ENCODE measurements at places on chromosomes 3 and 15. TPM values are rescaled to one million over a fixed set of nuclear protein-coding genes. Genes with fewer than 3 reads are reported as not detected.

The TERC gene
- total RNA-seq, result 10.9 TPM

The CLEC3B gene
- 0.21 TPM for total RNA-seq

The FAM81A gene
- 3.2 TPM for total RNA-seq

The MKRN3 gene
- 13.0 TPM for total RNA-seq

The CPOX gene
- total RNA-seq, result 58.6 TPM

The GP5 gene
- not detected for total RNA-seq

The TICRR gene
- total RNA-seq, result 10.2 TPM

The TRAT1 gene
- not detected for total RNA-seq

The CYP8B1 gene
- 0.11 TPM for total RNA-seq

The SCAANT1 gene
- total RNA-seq, result 5.6 TPM

The SYNPR gene
- total RNA-seq, result not detected

The ALG1L2 gene
- total RNA-seq, result 0.68 TPM

The CD200 gene
- 0.91 TPM for total RNA-seq

The MEGF11 gene
- 1.1 TPM for total RNA-seq

The NR2E3 gene
- total RNA-seq, result 0.19 TPM

The ZKSCAN7 gene
- total RNA-seq, result not detected

The SERPINI1 gene
- total RNA-seq, result 0.11 TPM

The RPN1 gene
- 200 TPM for total RNA-seq

The CPN2 gene
- total RNA-seq, result not detected

The TM4SF1 gene
- 147 TPM for total RNA-seq

The SI gene
- not detected for total RNA-seq

The IL20RB gene
- total RNA-seq, result 3.2 TPM

The STARD9 gene
- total RNA-seq, result 3.6 TPM

The PLSCR5 gene
- not detected for total RNA-seq

The ACAA1 gene
- 26.8 TPM for total RNA-seq

The CELSR3 gene
- total RNA-seq, result 7.3 TPM

The TRIM42 gene
- not detected for total RNA-seq

The FGD5 gene
- not detected for total RNA-seq

Measured in A375 (cell line).